ENCODE measurements at places on chromosomes 16 and 17.
A peak's percentile ranks its signal among the peaks of the same experiment; 100 is the strongest.

- DNase-seq = peak; percentile 90
Measured at GRCh38 chr17:19384723-19385391, 2.1 kb downstream of the MFAP4 start.

DNA sequence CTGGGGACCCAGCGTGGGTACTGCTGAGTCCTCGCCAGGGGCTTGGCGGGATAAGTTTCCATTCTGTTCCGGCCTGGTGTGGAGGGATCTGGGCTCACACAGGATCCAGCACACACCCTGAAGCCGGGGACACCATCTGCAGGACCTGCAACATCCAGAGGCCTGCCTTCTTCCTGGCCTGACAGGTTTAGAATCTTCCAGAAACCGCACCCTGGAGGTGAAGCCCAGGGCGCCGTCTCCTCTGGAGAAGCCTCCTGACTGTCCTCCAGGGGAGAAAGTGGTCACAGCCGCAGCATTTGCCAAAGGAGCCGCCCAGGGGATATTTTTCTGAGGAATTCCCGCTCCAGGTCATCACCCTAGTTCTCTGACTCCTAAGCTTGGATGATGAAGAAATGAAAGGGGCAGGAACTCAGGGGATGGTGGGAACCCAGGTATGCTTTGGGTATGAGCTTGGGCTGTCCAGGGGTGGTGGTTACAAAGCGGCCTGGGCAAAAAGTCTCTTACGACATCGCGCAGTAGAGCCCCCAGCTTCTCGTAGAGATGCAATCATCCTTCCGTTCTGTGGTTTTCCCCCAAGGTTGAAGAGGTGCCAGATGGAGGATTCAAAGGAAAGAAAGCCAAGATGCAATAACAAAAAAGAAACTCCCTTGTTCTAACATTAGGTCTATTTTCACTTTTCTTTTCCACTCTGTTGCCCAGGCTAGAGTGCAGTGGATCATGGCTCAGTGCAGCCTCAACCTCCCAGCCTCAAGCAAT, 9.1 kb upstream of the CRISPLD2 start:
- no peak for DNase-seq

DNA sequence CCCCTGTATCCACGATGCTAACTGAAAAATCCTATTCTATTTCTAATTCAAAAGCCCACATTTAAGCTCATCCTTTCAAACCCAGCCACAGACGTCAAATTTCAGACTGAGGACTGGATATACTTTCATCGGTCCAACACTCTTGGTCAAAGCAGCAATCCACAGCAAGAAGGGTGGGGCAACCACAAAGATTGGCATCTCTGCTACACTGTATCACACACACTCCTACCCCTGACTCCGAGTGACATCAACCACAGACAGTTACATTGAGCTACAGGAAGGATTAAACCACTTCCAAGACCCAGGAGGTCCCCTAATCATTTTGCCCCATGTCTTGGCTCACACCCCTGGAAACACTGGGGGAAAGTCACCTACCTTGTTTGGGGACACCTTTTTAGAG, 61.3 kb downstream of the GRIN2A start:
- DNase-seq = no peak

DNA sequence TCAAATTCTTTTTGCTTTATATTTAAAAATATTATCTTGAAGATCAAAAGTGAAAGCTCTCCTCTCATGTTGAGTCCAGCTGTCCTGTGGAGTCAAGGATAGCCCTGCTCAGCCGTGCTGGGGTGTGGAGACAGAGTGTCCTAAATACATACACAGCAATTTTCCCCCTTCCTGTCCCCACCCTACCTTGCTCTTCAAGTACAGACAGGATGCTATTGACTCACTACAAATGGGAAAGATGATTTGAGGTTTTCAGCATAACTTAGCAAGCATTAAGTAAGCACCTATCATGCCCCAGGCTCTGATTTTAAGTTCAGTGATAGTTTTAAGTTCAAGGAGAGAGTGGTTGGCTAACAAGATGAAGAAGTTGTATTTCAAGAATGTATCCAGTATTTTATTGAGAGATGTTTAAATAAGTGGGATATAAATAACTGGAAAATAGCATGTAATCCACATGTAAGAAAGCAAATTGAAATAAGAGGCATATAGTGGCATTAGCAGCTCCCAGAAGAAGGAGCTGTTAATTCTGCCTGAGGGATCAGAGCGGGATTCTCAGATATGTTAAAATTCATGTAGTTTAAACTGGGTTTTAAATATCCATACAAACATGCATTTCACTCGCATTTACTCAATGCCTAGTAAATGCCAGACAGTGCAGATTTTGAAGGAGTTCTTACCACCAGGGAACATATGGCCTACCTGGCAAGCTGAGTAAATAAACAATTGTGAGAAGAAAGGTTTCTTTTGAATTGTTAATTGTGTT, 183.5 kb upstream of the ANKFN1 start:
- DNase-seq = no peak

- no peak for DNase-seq
Measured at GRCh38 chr16:73915140-73915539, 381.5 kb upstream of the PSMD7 start.

- DNase-seq = no peak
Measured at GRCh38 chr16:23124315-23124714, 24.9 kb downstream of the USP31 start.

- DNase-seq = no peak
Measured at GRCh38 chr17:42202696-42203095, 8.4 kb upstream of the GHDC start.

DNA sequence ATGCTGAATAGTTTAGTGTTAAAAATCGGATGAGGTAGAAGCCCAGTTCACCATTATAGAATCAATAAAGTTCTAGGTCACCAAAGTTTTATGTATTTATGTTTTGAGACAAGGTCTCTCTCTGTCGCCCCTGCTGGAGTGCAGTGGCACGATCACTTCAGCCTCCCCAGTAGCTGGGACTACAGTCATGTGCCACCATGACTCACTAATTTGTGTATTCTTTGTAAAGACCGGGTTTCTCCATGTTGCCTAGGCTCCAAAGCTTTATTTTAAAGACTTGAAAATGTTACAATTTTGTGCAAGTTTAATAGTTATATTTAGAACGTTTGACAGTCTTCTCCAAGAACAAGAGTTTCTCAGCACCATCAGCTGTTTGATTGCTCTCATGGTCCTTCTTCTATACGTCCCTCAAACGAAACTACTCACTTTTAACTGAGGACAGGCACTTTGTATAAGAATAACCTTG, 32.1 kb downstream of the NDE1 start:
- DNase-seq = peak; percentile 62

DNA sequence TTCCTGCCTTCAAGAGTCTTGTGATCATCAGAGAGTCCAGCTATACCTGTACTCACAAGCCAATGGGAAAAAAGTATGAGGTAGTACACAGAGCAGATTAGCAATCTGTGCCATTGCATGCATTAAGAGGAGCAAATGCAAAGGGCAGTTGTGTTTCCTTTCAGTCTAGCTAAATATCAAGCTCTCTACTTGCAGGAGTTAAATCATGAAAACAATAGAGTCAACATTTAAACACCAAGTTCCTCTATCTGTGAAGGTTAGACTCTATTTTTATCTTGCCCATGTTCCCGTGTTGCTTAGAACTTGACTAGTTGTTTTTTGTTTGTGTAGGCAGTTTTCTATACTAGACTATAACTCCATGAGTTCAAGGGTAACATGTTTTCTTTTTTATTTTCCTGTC, 4.7 kb upstream of the FAM20A start:
- no peak for DNase-seq

DNA sequence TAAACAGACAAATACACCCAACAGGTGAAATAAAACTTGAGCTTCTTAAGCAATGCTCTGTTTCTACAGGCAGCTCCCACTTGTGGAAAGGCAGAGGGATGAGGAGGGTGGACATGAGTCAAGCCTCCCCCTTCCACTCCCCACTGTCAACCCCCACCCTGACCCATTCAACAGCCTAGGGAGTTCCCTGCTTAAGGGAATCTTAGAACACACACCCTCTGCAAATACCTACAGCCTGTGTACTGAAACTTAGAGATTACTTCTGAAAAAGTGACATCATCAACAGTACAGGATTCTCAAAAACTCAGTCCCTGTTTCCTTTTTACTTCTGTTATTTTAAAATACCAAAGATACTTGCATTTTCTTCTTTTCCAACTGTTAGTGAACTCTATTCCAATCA, 345.4 kb downstream of the SOX9 start:
- no peak for DNase-seq

DNA sequence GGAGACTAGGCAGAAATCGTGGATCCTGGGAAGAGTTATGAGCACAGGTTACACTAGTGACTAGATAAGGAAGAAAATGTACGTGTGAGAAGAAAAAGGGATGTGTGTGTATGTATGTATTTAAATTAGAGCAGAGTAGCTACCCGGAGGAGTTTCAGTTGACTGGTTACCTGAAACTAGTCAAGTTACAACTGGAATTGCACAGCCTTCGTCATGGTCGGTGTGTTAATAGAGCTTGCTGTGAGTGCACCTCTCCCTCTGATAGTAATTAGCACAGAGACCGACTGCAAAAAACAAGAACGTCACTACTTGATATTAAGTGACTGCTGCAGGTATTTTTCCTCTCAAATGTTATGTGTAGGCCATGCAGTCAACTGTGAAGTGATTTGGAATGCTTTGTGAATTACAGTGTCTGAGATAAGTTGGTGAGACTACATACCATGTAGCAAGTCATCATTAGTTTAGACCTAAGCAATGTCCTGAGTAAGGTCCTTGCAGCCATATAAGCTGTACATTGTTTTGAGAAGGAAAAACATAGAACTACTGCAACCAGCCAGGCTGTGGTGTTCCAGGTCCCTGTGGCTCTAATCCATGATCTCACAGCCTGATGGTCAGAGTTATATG, 95.7 kb downstream of the WNT3 start:
- DNase-seq = no peak

GRCh38 chr17:74457146-74457819, 9.2 kb upstream of the CD300A start:
- DNase-seq = peak; percentile 71

DNA sequence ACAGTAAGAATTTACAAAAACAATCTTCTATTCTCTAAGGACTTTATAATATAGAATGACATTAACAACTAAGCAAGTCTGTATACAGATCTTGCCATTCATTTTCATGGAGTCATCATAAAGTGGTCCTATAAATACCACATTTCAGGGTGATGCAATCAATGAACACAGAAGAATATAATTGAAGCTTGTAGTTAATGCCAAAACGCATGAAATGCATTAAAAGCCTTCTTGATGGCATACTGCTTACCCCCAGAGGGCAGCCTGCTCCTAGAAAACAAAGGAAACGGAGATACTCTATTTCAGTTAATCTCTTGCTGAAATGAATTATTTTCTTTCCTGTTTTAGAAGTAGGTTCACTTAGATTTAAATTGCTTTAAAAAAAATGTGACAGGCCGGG, 45.2 kb upstream of the STAC2 start:
- peak; percentile 12 for DNase-seq

DNA sequence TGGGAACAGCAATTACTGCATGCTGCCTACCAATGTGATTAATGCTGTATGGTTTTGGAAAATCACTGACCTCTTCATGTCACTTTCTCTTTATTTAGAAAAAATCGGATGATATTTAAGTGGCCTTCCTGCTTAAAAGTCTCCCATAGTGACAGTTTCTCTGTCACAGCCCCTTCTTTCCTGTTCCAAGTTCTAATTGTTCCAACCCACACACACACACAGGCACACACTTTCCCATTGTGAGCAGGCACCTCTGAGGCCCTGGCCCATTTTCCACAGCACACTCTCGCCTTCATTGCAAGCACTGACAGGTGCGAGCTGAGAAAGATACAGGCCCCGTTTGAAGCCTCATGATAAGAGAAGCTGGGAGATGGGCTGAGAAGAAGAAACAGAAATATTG, 505.9 kb downstream of the HS3ST4 start:
- DNase-seq = no peak

DNA sequence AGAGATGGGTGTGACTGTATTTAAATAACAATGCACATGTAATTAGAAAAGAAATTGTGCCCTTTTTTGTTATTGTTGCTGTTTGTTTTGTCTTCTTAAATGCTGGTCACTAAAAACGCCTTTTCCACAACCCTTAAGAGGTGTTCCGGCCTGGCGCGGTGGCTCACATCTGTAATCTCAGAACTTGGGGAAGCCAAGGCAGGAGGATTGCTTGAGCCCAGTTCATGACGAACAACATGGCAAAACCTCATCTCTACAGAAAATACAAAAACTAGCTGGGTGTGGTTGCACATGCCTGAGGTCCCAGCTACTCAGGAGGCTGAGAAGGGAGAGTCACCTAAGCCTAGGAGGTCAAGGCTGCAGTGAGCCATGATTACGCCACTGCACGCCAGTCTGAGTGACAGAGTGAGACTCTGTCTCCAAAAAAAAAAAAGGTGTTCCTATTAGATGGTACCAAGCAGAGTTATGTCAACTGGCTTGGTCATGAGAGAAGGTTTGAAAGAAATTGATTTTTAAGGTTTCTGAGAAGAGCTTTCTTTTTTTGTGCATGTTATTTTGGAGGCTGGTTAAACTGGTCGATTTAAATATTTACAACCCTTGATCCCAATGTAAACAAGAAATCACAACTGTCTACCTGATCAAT, 23.5 kb upstream of the RFFL start:
- no peak for DNase-seq

GRCh38 chr16:28136751-28137434, 73.4 kb upstream of the GSG1L start:
- peak; percentile 59 for DNase-seq

DNA sequence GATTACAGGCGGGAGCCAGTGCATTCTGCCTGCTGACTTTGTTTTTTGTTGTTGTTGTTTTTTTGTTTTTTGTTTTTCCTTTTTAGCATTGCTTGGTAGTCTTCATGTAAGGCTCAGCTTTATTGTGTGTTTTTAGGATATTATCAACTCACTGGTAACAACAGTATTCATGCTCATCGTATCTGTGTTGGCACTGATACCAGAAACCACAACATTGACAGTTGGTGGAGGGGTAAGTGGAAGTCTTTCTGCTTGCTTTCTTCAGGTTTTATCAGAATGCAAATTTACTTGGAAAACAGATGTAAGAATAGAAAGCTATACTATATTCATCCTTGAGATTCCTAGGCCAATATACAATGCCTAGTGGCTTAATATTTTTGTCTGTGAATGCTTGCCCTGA, 3.3 kb upstream of the CMTM1 start:
- DNase-seq = no peak

DNA sequence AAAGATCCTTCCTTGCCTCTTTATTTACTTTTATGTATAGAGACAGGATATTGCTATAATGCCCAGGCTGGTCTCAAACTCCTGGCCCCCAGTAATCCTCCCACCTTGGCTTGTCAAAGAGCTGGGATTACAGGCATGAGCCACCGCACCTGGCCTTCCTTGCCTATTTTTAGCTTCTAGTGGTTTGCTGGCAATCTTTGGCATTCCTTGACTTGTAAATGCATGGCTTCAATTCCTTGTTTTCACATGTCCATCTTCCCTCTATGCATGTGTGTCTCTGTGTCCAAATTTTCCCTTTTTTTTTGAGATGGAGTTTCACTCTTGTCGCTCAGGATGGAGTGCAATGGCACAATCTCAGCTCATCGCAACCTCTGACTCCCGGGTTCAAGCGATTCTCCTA, 22.5 kb downstream of the HEXIM2 start:
- DNase-seq = no peak

DNA sequence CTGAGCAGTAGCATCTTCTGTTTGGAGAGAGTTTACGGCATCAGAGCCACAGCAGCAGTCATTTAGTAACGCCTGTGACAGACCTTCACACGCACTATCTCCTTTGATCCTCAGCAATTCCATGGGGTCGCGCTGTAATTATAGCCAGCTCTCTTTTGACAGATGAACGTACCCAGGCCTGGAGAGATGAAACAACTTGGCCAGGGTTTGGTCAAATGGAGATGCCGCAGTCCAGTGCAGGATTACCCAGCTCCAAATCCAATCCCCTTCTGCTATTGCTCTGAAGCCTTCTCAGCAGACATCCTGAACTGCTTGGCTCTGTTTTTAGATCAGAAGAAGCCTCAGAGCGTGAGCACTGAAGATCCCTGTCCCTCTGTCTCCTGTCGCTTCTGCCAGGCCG, 83.9 kb downstream of the SOX9 start:
- no peak for DNase-seq
